ENCODE measurements at places on chromosomes 12 and 14.

GRCh38 chr14:104820669-104821228 is 19.8 kb downstream of the ZBTB42 start:
- peak; percentile 85 for DNase-seq

GRCh38 chr12:91896286-91897024 is 249.2 kb downstream of the BTG1 start:
- DNase-seq, result no peak

GRCh38 chr14:88352698-88353097 is 29.6 kb upstream of the KCNK10 start:
- no peak for DNase-seq

DNA sequence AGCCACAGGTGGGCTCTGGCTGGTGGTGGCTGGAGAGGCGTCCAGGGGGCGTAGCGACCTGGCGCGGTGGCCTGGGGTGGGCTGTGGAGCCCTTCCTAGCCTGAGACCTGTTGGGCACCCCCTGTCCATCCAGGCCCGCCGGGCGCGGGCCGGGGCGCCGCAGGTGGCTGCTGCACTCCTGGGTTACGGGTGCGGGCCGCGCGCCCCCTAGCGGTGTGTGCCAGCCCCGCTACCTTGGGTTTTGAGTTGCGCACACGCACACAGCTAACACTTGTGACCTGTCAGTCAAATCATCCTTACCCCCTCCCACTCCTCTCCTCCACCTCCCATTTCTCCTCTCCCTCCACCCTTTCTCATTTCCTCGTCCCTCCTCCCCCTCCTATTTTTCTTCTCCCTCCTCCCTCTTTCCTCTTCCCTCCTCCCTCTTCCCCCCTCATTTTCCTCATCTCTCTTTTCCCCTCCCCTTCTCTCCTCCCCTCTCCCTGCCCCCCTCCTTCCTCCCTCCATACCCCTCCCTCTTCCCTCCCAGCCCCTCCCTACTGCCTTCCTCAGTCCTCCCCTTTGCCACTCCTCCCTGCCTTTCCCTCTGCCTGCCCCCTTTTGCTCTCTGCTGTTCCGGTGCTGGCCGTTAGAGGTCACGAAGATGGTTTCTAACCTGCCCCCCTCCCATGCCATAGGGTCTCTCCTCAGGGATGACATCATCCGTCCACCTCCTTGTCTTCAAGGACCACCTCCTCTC is 2.3 kb downstream of the MEG3 start:
- DNase-seq, result no peak

- DNase-seq, result no peak
Measured at GRCh38 chr14:100092832-100093231, 27.6 kb downstream of the EVL start.

DNA sequence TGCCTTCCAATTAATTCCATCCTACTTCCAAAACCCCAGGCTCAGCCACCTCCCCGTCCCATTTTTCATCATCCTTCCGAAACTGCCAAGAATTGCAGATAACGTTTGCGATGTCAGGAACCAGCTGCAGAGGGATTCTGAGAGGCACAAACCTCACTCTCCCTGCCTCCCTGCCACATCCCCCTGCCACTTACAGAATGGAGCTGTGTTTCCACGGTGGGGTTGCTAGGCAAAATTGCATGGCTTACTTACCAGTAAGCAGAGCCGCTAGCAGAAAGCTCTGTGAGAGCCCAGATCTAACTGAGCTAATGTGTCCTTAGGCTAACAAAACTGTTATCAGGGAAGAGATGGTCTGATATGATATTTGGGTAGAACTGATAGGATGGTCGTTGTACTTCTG is 127.4 kb downstream of the KCNK10 start:
- peak; percentile 53 for DNase-seq

DNA sequence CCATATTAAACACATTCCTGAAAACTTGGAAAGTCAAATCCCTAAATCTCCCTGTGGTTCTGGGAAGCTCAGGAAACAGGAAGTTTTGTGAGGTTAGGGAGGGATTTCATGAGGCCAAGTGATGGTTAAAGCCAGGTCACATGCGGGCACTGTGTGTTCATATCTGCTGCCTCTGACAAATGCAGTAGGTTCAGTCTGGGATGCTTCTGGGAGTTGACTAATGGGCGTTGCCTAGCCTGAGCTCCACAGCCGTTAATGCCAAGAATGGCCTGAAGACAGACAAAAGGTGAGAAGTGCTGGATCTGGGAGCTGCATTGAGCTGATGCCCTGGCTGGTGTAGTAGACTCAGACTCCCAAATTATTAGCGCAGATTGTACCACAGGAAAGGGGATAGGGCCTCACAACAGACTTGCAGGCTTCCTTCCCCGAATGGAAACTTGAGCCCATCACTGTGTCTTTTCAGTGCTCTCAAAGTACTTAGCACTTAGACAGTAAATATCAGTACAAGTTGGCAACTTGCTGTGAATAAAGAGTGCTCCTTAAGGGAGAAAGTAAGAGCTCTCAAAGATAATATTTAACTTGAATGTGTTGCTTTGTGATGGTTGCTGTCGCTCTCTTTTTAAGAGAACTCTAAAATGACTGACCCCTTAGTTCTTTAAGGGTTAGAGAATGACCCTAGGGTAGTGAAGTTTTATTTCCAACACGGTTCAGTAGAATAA is 17.3 kb downstream of the GSG1 start:
- no peak for DNase-seq

GRCh38 chr12:14960548-14961465 is 594 bp downstream of the ARHGDIB start:
- DNase-seq, result no peak

- DNase-seq, result no peak
Measured at GRCh38 chr12:31900271-31900670, 58.9 kb upstream of the RESF1 start.

GRCh38 chr14:68694516-68695235 is 98.2 kb downstream of the ZFP36L1 start:
- no peak for DNase-seq

GRCh38 chr14:77339407-77339806 is 18.6 kb downstream of the GSTZ1 start:
- no peak for DNase-seq

DNA sequence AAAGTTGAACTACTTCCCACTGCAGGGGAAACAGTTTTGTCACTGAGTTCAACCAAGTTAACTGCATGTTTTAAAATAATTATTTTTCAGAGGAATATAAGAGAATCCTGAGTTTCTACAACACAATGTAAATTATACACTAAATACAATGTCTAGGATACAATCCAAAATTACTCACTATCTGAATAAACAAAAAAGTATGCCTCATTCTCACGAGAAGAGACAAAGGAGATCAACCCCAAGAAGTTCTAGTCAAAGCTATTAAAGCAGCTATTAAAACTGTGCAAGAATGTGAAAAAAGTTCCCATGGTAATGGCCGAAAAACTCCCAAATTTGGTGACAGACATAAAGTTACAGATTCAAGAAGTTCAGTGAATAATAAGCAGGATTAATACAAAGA is 8.8 kb upstream of the KCNK13 start:
- no peak for DNase-seq

DNA sequence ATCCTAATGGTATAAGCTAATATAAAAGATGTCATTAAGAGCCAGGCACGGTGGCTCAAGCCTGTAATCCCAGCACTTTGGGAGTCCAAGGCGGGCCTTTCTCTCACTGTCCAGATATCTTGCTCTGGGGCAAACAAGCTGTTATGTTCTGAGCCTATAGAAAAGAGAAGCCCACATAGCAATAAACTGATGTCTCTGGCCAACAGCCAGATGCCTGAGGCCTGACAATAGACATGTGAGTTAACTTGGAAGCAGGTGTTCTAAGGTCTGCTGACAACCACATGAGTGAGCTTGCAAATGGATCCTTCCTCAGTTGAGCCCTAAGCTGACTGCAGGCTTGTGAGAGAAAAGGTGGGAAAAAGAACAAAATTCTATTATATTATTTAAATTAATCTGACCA is 25.0 kb downstream of the YAF2 start:
- no peak for DNase-seq

- no peak for DNase-seq
Measured at GRCh38 chr14:103198131-103199105, 75.2 kb downstream of the TNFAIP2 start.

DNA sequence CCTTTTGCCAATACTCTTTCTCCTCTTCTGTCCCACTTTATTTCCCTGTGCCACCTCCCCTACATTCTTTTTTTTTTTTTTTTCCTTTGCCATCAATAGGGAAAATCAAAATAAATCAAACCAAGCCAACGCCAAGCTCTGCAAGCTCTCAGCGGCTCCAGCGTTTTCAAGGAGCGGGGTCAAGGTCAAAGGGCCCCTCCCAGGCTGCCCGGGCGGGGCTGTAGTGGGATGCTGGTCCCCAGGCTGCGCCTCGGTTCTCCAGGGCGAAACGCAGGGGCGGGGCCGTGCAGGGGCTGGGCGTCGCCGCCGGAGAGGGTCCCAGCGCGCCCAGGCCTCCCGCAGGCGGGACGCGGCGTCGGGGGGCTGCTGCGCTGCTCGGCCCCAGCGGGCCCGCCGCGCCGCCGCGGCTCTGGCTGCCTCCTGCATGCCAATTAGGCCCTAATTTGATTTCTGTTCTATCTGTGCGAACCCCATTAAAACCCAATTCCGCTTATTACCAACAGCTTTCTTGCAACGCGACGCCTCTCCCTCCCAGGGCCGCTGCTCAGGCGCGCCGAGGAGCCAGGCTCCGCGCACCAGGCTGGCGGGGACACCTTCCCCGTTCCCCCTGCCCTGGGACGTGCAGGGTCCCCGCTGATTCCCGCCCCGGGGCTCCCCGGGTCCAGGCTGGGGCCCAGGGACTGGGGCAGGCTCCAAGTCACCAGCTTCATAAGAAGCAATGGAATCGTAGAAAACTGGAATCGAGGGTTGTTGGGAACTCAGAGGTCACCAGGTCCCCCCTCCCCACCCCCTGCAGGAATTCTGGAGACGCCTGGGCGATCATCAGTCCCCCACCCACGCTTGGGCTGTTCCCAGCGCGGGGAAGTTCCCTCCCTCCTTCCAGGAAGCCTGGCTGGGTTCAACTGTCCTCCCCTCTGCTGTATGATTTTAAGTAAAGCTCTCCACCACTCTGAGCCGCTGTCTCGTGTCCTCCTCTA is 50.7 kb upstream of the MAP1LC3B2 start:
- DNase-seq, result no peak

- DNase-seq, result no peak
Measured at GRCh38 chr12:62267480-62267879, 7.3 kb downstream of the USP15 start.

GRCh38 chr12:69884386-69884785 is 59.4 kb downstream of the MYRFL start:
- no peak for DNase-seq

DNA sequence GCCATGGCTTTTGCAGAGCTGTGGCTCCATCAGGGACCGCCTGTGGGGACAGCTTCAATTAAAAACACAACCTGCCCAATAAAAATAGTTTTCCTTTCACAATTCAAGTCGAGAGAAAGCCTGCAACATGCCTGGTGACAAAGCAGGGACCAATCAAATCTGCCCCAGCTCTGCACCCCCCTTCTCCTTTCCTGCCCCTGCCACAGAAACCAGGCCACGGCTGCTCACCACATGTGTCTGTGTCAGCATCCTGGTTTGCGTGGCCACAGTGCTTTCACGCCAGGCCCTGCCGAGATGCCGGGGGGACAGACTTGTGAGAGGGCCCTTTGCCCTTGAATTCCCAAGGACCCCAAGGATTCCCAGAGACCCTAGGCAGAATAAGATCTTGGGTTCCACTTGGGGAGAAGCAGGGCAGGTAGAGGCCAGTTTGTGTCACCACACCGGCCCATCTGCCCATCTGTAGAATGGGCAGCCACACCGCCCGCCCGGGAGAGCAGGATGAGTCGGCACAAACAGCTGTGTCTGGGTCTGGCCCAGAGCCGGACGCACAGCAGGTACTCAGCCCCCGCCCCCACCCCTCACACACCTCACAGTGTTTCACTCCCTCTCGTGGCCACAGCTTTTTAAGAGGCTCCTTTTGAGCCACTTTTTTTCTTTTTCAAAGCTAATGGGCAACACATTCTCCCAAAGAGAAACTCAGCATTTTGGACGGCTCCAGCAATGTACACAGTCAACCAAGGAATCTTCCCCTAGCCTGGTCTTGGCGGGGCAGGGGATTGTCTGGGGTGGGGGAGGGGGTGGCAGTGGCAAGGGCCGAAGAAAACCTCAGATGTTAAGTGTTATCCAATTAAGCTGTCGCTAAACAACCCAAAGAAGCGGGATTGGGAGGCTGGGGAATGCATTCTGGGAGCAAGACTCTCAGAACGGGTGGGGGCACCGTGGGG is 41.5 kb downstream of the BCL11B start:
- DNase-seq, result no peak

DNA sequence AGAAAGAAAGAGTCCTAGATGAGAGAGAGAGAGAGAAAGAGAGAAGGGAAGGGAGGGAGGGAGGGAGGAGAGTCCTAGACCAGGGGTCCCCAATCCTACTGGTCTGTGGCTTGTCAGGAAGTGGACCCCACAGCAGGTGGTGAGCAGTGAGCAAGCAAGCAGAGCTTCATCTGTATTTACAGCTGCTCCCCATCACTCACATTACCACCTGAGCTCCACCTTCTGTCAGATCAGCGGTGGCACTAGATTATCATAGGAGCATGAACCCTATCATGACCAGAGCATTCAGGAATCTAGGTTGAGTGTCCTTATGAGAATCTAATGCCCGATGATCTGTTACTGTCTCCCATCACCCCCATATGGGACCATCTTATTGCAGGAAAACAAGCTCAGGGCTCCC is 39.2 kb upstream of the AMN1 start:
- DNase-seq, result no peak

GRCh38 chr12:29503283-29503682 is 5.8 kb upstream of the OVCH1 start:
- no peak for DNase-seq

DNA sequence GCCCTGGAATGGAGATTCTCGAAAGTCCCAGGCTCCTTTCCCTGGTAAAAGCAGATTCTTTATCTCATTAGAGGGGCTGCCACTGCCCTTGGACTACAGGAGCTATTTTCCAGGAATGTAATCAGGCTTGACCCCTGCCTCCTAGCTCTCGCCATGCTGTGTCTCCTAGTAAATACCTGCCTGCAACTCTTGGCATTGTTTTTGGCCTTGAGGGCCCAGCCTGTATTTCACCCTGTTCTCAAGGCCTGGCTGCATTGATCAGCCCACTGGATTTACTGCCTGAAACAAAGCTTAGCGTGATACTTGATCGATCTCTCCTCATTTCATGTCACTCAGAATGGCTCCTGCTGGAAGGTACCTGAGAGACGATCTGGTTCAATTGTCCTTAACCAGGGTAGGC is 273.7 kb downstream of the CACNA1C start:
- DNase-seq, result no peak

GRCh38 chr12:4143896-4144295 is 129.7 kb upstream of the CCND2 start:
- no peak for DNase-seq

DNA sequence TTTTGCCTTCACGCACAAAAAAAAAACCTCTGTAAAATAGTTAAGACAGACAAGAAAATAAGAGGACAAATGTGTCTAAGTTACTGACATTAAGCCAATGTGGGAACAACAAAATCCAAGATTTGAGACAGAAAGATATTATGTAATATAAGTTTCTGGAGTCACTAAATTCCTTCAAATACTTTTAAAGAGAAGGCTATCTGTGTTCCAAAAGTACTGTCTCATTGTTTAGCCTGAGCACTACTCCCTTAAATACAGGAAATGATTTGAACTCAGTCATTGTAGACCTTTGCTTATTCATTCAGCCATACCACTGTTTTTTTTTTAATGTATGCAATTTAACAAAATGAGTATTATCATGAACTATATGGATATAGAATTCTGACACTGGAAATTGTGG is 82.7 kb upstream of the KITLG start:
- no peak for DNase-seq

Measured in osteocyte (in vitro differentiated cells).